ENCODE measurements at places on chromosomes 16 and 17.

GRCh38 chr17:45172541-45173286 is 11.0 kb downstream of the HEXIM2 start:
- peak; percentile 50 for DNase-seq

GRCh38 chr16:67562918-67563707 is 787 bp downstream of the CTCF start:
- peak; percentile 47 for DNase-seq

DNA sequence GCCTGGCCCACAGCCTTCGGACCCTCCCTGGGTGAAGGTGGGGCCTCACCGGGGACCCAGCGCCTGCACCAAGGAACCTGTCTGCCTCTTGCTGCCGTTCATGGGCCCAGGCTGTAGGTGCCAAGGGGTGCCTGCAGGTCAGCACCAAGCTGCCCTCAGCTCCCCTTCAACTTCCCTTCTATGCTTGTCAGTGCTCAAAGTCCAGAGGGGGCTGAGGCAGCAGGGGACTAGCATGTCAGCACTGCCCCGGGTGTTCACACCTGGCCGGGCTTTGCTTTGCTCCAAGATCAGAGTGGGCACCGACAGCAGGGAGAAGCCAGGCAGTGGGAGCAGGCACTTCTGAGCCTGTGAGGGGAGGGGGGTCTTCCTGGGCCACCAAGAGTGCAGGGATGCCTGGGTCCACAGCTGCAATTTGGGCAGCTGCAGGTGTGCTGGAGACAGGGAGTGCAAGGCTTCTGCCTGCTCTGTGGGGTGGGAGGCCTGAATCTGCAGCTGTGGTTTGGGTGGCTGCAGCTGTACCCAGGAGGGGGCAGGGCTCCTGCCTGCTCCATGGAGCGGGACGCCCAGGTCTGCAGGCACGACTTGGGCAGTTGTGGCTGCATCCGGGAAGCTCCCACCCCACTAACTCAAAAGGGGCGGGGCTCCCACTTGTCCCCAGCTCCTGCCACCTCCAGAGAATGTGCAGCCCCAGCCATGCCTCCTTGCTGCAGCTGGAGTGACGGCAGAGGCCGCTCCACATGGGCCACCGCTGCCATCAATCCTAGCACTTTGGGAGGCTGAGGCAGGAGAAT is 27.6 kb upstream of the PRM1 start:
- no peak for DNase-seq

- DNase-seq, result no peak
Observed at GRCh38 chr17:16304830-16305229, 48.4 kb downstream of the CENPV start.

DNA sequence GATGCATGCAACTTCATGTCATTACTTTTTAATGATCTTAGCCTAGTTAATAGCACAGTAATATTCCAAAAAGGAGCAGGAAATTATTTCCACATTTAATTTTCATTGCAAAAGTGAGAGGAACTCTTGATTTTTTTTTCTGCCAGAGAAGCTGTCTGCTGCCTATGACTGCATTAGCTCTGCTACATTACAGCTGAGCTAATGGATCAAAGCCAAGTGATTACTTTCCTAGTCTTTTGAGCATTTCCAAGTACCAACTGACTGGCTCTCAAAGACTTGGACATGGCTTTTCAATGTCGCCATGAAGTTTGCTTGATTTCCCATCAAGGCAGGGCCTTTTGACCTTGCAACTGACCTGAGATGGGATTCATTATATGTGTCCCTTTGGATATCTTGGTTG is 356.6 kb upstream of the XYLT1 start:
- no peak for DNase-seq

DNA sequence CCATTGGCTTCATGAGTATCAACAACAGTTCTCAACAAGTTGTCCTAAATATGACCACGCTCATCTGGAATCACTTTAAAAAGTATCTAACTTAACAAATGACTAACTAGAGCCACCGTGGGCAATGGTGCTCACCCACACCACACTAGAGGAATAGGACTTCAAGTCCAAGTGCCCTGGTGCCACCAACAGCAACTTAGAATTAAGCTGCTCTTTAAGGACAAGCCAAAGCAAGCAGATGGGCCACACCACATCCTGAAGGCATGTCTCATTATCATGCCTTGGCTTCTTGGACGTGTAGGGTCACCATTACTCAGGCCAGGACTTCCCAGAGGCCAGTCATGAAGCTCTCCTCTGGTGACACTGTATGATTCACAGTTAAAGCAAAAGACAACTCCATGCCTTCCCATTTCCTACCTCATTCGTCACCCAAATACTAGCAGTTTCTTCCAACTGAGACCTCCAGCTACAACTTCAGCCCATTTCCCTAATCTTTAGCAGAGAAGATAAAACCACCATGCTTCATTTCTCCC is 9.4 kb upstream of the SLC6A4 start:
- DNase-seq, result no peak

GRCh38 chr16:2206780-2207433 is 1.7 kb downstream of the MLST8 start:
- DNase-seq, result no peak

- DNase-seq, result no peak
Observed at GRCh38 chr16:12548270-12548983, 255.3 kb downstream of the CPPED1 start.

- no peak for DNase-seq
Observed at GRCh38 chr17:49343273-49343672, 18.8 kb downstream of the ZNF652 start.

GRCh38 chr17:82236142-82236971 is 7.5 kb downstream of the SLC16A3 start:
- DNase-seq, result peak; percentile 68

All from stimulated activated CD4-positive, alpha-beta T cell treated with anti-CD3 and anti-CD28 coated beads, Interleukin-12 subunit alpha, Interleukin-12 subunit beta, amount 100 ng/mL, for 4 hours (primary cell).